ENCODE measurements at places on chromosomes 1 and 21. TPM values are rescaled to one million over a fixed set of nuclear protein-coding genes. Genes with fewer than 3 reads are reported as not detected.

GBP6 gene
- total RNA-seq, result not detected

GRCh38 chr1:59560807-59561450 lies 253.8 kb upstream of the HOOK1 start:
- no peak for DNase-seq

ZFP69 gene
- 8.0 TPM for total RNA-seq

PODN gene
- 0.43 TPM for total RNA-seq

PUSL1 gene
- 26.3 TPM for total RNA-seq

DNA sequence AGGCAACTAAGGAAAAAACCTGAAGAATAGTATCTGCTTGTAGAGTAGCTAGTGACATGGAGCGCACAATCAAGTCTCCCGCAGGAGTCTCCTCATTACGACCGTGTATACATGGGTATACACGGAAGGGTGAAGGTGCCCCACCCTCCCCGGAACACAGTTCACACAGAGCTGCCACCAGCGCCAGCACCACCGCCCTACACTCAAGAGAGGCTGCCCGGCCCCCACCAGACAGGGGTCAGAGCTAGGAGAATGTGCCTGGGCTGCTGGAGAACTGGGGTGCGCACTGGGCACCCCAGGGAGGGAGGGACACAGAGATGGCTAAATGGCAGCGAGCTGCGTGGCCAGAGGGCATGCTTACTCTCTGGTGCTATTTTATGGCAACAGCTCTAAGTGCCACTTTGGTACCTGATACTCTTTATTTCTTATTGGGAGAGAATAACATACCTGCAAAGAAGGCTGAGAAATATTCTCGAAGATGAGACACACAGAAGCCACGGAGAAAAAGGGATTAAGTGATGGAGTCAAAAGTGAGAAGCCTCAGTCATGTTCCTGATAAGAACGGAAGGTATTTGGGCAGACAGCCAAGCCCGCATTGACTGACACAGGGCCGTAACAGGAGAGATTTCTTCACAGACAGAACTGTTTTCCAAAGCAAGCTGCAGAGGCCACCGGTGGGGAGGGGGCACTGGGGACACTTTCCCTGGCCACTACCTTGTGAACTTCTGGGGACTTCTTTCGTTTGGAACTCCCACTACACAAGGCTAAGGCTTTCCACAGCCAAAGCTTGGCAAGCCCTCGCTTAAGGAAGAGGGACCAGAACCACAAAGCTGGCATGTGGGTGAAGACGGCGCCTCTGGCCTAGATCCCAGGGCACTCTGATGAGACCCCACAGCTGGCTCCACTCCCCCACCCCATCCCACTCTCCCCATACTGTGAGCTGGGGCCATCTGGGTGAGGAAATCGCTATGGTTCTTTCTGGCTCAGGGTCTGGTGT lies 108.0 kb downstream of the PGBD5 start:
- no peak for DNase-seq

- no peak for DNase-seq
Measured at GRCh38 chr1:115458426-115459114, 120.5 kb upstream of the NGF start.

PDE4B gene
- 32.5 TPM for total RNA-seq

DNA sequence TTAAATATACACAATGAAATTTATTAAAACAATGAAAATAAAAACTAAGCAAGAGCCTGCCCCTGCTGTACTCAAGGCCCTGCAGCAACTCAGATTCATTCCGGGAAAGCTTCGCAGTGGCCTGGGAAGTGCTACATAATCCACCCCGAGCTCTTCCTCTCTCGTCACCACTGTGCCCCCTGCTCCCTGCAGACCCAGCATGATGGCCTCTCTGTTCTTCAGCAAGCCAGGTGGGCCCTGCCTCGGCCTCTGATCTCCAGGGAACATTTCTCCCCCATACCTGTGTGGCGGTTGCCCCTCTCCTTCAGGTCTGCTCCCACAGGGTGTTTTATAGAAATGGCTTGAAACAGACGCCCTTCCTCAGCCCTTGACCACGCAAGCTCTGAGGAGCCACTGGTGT lies 10.6 kb downstream of the RNF187 start:
- no peak for DNase-seq

GRCh38 chr1:155082301-155083051 lies 3.8 kb downstream of the EFNA3 start:
- no peak for DNase-seq

- no peak for DNase-seq
Measured at GRCh38 chr1:208318150-208318734, 74.1 kb upstream of the PLXNA2 start.

CDKN2C gene
- 3.5 TPM for total RNA-seq

GRCh38 chr1:7220007-7220406 lies 434.8 kb downstream of the CAMTA1 start:
- no peak for DNase-seq

PSMG1 gene
- 71.2 TPM for total RNA-seq

DNA sequence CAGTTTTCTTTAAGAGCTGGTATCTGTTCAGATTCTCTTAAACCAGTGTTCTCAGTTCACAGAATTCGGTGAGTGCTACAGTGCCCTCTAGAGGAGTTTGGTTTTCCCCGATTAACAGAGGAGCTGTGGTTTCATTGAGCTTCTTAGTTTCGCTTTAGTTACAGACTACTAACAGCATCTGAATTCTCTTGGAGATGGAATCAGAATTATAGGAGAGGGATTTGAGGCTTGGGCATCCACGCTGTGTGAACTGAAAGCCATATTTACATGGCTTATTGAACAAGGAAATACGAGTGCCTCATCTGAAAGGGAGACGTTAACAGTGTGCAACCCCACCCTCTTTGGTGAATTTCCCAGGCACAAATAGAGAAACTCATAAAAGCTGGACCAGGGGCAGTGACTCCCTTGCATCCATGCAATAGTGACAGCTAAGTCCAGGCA lies 202.0 kb downstream of the USH2A start:
- DNase-seq, result peak; percentile 51

DNA sequence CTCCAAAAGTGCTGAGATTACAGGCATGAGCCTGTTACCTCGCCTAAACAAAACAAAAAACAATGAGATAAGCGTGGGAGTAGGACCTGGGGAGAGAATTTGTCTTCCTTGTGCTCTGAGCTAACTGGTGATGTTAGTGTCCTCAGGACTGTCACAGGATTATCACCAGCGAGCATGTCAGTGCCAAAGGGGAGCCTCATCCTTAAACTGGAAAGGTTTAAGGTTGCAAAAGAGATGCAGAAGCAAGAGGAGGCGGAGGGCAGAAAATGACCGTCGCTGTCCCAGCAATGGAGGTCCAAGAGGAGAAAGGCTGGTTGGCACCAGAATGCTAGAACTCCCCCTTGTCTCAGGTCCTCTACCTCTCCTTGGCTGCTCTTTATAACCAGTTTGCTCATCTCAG lies 3.9 kb downstream of the SYPL2 start:
- no peak for DNase-seq

DNA sequence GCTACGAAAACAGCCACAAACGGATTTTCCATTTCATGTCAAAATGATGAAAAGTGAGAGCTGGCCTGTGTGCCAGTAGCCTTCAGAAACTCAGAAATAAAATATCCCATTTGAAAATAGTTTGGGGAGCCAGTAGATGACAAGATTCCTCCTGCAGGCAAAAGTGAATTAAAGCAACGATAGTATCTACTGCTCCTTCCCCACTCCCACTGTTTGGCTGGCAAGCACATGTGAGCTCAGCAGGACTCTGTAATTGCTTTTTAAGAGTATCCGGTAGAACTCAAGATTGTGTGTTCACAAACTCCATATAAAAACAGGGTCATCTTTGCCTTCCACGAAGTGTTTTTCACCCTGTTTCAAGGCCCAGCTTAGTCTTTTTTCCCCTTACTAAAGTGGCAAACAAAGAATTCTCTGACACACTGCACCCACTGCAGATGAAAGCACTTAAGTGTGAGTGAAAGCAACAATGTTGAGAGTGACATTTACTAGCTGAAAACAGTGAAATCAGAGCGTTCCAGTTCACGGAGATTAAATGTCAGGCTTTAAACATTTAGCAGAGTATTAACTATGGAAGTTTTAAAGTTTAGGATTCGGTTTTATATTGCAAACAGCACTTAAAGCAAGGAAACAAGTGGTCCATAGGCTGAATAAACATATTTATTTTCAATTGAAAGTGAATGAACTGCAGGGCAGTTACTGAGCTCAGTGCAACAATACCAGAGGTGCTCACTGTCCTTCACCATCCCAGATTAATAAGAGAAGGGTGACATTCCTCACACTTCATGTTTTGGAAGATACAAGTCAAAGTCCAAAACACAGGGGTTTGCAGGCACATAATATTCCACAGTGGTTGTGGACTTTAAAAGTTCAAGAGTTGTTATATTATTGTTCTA lies 70.0 kb downstream of the ALG14 start:
- no peak for DNase-seq

NASP gene
- total RNA-seq, result 455 TPM

RPTN gene
- total RNA-seq, result not detected

GRCh38 chr1:162003061-162003829 lies 20.4 kb downstream of the OLFML2B start:
- DNase-seq, result no peak

GRCh38 chr1:84715342-84716019 lies 25.2 kb upstream of the SSX2IP start:
- no peak for DNase-seq

GRCh38 chr1:220339581-220339980 lies 67.3 kb upstream of the RAB3GAP2 start:
- DNase-seq, result no peak

GMEB1 gene
- total RNA-seq, result 22.8 TPM

APCS gene
- total RNA-seq, result not detected

DNA sequence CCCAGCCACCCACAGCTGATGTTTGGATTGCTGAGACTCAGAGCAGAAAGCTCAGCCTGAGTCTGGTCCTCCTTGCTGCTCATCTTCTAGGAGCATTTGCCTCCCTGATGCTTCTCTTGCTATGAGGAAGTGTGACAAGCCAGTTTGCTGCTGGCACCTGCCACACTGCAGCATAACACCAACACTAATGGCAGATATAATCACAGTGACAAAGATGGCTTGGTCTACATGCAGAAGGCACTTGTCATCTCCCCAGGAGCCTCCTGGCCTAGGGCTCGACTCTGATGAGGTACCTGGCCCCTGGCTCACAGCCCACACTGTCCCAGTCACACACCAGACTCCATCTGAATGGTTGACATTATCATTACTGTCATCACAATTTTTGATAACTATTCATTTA lies 13.9 kb upstream of the PSMB2 start:
- DNase-seq, result no peak

- DNase-seq, result no peak
Measured at GRCh38 chr21:39124681-39125251, 58.5 kb downstream of the PSMG1 start.

- DNase-seq, result no peak
Measured at GRCh38 chr1:151846686-151847237, 6.8 kb downstream of the THEM5 start.

RUSC1 gene
- 55.2 TPM for total RNA-seq
